Stimulated activated naive CD4-positive, alpha-beta T cell (primary cell): ENCODE measurements at places on chromosomes 6 and 20.

DNA sequence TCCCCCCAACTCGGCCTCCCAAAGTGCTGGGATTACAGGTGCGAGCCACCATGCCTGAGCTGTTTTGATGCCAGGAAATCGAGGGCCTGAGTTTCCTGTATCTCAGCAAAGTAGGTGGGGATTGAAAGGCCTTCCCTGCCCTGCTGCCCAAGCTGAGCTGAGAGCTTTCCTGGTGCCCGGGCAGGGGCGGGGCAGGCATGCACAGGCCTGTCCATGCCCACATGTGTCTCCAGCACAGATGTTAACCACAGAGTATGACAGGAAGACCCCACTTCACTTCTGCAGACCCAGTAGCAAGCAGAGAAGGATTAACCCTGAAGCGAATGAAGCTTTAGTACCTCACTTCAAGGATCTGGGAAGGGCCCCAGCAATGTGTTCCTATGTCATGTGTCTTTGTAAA is 66.0 kb downstream of the GPR6 start:
- DNase-seq, result no peak

GRCh38 chr20:48538058-48538825 is 289.6 kb downstream of the PREX1 start:
- DNase-seq, result no peak

DNA sequence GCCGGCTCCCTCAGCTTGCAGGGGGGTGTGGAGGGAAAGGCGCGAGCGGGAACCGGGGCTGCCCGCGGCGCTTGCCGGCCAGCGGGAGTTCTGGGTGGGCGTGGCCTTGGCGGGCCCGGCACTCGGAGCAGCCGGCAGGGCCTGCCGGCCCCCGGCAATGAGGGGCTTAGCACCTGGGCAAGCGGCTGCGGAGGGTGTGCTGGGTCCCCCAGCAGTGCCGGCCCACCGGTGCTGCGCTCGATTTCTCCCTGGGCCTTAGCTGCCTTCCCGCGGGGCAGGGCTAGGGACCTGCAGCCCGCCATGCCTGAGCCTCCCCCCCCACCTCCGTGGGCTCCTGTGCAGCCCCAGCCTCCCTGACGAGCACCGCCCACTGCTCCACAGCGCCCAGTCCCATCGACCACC is 514.5 kb upstream of the GJE1 start:
- no peak for DNase-seq

GRCh38 chr6:133991096-133991593 is 38.1 kb downstream of the TBPL1 start:
- DNase-seq, result no peak

DNA sequence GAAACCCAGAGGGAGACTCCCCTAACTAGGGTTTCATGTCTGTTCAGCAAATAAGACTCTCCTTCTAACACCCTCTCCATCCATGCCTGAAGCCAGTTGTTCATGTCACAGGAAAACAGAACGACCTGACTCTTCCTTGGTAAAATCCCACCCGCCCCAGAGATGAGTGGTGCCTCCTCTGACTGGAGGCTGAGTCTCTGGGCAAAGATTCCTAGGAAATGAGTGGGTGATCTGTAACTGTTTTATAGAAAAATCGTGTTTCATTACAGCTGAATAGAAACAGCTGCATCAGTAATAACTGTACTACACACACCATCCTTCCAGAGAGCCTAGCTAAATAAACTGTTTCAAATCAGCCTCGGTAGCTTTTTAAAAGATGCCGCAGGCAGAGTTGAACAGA is 37.4 kb upstream of the MRPS10 start:
- DNase-seq, result no peak

GRCh38 chr6:157896932-157897331 is 73.9 kb downstream of the SNX9 start:
- no peak for DNase-seq

GRCh38 chr20:58875111-58875510 is 22.6 kb downstream of the GNAS start:
- no peak for DNase-seq

GRCh38 chr6:135323202-135323668 is 142.1 kb downstream of the MYB start:
- no peak for DNase-seq

DNA sequence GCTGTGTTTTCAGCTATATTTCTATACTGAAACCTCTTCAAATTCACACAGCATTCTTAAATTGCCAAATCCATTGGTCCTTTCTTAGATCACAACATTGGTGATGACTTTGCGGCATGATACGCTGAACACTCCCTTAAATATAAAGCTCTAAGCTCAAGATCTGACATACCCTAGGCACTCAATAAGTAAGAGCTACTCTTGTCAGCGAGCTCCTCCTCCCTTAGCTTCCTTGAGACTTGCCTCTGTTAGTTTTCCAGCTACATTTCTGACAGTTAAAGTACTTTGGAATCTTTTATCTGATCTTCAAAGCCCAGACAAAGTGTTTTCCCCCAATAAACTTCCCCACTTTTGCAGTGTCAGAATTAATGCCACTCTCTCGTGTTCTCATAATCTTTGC is 117.0 kb downstream of the HIVEP2 start:
- DNase-seq, result no peak

DNA sequence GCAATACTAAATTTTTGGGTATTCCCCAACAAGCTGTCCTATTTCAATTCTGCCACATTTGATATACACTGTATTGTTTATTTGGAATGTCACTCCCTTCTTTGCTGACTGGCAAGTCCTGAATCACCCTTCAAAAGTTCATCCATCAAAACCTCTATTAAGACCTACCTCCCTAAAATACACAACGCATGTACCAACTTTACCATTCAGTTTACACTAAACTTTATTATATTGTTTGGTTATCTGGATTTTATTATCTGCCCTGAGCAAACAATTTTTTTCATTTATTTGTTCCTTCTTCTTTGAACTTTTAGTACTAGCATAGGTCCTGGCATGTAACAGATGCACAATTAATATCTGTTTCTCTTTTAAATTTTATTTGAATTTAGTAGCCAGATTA is 958.2 kb upstream of the ADGRB3 start:
- DNase-seq, result no peak
